ENCODE measurements at places on chromosomes 6 and 20.

DNA sequence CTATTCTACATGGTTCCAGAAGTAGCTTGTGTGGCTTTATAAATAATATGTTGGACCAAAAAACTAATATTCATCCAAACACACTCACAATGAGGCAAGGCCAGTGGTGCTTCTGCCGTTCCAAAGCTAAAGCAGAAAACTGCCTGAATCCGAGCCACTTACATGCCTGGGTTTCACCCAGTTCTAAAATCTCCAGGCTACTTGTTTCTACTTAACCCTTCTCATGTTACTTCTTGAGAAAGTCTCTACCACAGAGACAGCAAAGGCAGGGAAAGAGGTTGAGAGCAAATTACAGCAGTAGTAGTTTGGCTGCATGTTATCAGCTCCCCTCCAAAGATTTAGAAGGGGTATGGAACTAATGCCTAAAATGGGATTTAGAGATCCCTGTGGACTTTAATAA lies 62.0 kb downstream of the FAXC start:
- no peak for DNase-seq

DNA sequence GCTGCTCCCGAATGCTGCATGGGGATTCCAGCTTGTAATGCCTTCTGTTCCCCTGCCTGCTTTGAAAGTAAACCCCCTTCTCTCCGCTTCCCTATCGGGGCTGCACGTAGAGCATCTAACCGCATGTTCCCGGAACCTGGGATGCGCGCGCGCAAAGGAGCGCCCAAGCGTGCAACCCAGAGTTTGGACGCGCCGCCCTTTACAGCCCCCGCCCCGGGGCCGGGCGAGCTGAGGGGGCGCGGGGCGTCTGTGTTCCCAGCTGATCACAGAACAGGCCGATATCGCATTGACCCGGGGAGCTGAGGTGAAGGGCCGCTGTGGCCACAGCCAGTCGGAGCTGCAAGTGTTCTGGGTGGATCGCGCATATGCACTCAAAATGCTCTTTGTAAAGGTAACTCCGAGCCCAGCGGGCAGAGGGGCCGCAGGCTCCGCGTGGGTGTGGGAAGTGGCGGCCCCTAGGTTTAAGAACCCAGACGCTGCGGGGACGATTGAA lies 1.4 kb downstream of the LAMP5 start:
- no peak for DNase-seq

DNA sequence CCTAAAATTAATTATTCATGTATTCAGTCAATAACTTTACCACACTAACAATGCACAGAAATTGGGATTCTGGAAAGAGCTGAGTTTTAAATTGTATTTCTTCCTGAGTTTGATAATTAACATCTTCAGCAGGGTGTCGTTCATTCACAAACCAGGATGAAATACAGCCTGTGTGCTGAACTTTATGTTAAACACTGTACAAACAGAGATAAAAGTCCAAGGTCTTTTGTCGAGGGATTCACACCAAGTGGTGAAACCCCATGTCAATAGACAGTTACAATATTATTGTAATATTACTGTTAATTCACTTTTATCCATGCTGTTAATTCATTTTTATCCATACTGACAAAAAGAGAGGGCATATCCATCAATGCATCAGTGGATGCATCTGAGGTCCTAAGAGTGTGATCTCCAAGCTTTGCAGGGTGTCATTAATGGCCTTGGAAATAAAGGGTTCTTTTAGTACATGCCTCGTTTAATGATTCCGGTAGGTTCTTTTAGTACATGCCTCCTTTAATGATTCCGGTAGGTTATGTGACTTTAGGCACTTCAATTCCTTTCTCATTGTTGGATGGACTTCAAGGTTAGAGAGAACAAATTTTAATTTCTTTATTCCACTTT lies 234.3 kb downstream of the PLCB1 start:
- DNase-seq: no peak

DNA sequence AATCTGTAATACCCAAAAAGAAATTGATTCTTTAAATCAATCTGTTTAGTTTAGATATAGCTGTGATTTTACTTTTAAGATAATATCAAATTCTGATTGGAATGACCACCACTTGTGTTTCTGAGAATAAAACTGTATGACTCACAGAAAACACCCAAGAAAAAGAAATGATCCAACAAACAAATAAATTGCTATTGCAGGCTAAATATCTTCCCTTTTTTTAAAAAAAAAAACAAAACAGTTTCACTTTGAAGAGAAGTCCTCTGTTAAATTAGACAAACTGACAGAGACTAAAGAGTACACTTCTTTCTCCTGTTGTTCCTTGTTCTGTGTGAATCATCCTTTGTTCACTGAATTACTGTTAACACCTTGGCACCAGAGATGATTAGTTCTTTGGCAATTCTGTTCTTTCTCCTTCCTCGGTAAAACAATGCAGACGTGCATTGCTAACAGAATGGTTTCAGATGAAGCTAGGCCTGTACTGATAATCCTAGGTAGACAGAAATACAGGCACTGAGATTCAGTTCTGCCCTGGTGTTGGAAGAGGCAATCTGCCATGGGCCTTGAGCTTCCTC lies 895.2 kb upstream of the CITED2 start:
- no peak for DNase-seq

GRCh38 chr20:4283016-4283415 lies 267.7 kb upstream of the RNF24 start:
- DNase-seq: no peak

- peak; percentile 76 for DNase-seq
These were observed at the start of gene SLC35B2 for GRCh38 chr6:44257025-44257752. TSS of gene SLC35B2 (minus strand) at chr6:44257528. CDS start at chr6:44257410, 118 bp downstream.

- no peak for DNase-seq
These were observed 249.4 kb downstream of the ATXN1 start for GRCh38 chr6:16511723-16512489.

- no peak for DNase-seq
These were observed 102.7 kb downstream of the ANKRD60 start for GRCh38 chr20:58125726-58126125.

DNA sequence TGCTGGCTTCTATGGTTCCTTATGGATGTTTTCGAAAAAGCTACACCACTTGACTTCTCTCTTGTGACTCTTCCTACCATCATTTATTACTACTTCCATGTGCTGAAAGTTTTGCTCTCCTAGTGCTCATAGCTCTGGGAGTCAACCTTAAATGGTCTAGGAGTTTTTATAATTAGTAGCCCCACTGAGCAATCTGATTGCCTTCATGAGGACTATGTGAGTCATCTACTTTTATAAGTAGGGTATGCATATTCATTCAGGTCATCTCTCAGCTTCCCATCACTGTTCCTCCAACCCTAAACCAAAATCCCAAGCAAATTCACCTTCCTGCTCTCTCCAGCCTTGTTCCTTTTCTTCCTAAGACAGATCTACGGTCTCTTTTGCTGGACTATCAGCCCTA lies 17.4 kb upstream of the FAXC start:
- DNase-seq: no peak

- no peak for DNase-seq
These were observed 7.5 kb downstream of the BPI start for GRCh38 chr20:38311491-38311890.

GRCh38 chr6:141634269-141634668 lies 498.5 kb upstream of the GJE1 start:
- no peak for DNase-seq

- peak; percentile 11 for DNase-seq
These were observed 93.3 kb downstream of the SNX5 start for GRCh38 chr20:17875106-17875980.

- DNase-seq: peak; percentile 51
These were observed 40.8 kb downstream of the ZFAND3 start for GRCh38 chr6:37860226-37860839.

DNA sequence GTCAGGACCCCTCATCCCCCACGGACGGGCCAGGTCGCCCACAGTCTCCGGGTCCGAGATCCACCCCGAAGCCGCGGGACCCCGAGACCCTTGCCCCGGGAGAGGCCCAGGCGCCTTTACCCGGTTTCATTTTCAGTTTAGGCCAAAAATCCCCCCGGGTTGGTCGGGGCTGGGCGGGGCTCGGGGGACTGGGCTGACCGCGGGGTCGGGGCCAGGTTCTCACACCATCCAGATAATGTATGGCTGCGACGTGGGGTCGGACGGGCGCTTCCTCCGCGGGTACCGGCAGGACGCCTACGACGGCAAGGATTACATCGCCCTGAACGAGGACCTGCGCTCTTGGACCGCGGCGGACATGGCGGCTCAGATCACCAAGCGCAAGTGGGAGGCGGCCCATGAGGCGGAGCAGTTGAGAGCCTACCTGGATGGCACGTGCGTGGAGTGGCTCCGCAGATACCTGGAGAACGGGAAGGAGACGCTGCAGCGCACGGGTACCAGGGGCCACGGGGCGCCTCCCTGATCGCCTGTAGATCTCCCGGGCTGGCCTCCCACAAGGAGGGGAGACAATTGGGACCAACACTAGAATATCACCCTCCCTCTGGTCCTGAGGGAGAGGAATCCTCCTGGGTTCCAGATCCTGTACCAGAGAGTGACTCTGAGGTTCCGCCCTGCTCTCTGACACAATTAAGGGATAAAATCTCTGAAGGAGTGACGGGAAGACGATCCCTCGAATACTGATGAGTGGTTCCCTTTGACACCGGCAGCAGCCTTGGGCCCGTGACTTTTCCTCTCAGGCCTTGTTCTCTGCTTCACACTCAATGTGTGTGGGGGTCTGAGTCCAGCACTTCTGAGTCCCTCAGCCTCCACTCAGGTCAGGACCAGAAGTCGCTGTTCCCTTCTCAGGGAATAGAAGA lies 978 bp downstream of the HLA-A start:
- no peak for DNase-seq

DNA sequence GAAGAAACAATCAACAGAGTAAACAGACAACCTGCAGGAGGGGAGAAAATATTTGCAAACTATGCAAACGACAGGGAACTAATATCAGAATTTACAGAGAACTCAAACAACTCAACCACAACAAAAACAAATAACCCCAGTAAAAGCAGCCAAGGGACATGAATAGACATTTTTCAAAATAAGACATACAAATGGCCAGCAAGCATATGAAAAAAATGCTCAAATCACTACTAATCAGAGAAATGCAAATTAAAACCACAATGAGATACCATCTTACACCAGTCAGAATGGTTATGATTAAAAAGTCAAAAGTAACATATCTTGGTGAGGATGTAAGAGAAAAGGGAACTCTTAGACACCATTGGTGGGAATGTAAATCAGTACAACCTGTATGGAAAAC lies 215.0 kb downstream of the THBS2 start:
- no peak for DNase-seq

- no peak for DNase-seq
These were observed 12.8 kb downstream of the NFATC2 start for GRCh38 chr20:51529758-51530157.

- DNase-seq: no peak
These were observed 139.4 kb upstream of the ID4 start for GRCh38 chr6:19697744-19698290.

DNA sequence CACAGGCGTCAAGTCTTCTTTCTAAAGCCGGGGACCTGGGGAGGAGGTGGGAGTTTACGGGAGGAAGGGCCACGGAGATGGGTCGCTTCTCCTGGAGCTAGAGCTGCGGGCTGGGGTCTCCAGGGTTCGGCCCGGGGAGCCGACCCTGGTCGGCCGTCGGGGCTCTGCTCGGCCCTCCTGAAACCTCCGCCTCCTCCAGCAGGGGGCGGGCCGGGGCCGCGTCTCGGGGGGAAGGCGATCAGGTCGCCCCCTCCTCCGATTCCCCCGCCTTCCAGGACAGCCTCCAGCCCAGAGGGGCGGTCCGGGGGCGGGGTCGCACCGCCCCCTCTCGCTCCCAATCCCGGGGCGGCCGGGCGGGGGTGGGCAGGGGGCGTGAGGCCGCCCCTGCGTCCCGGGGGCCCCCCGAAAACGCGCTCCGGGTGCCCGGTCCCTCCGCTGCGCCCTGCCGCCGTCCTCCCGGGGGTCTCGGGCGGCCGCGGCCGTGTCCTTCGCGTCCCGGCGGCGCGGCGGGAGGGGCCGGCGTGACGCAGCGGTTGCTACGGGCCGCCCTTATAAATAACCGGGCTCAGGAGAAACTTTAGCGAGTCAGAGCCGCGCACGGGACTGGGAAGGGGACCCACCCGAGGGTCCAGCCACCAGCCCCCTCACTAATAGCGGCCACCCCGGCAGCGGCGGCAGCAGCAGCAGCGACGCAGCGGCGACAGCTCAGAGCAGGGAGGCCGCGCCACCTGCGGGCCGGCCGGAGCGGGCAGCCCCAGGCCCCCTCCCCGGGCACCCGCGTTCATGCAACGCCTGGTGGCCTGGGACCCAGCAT lies at the start of gene CEBPB:
CEBPB (plus strand) TSS at position 580 of the 814 bp plus-strand sequence; CDS start at position 784, 204 bp downstream.
- DNase-seq: peak; percentile 81

- no peak for DNase-seq
These were observed 340.2 kb downstream of the HACE1 start for GRCh38 chr6:104519566-104519965.

- no peak for DNase-seq
These were observed 615 bp upstream of the EYA2 start for GRCh38 chr20:46893877-46894578.

GRCh38 chr6:110622912-110623578 lies 146.6 kb upstream of the SLC22A16 start:
- DNase-seq: no peak

Measured in NCI-H446 (cell line).